ENCODE measurements at places on chromosomes 2 and 18.

- DNase-seq = no peak
Observed at GRCh38 chr2:113219889-113220641, 46.3 kb downstream of the PSD4 start.

DNA sequence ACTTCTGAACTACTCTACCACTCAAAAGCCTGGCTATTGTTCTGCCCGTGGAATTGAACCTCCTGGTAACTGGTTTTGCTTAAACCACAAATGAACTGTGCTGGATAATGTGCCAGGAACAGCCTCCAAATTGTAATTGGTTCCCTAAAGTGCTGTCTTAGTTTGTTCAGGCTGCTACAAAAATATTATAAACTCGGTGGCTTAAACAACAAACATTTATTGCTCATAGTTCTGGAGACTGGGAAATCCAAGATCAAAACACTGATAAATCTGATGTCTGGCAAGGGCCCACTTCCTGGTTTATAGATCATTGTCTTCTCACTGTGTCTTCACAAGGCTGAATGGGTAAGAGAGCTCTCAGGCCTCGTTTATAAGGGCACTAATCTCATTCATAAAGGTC is 149.2 kb upstream of the NCKAP5 start:
- peak; percentile 96 for DNase-seq

DNA sequence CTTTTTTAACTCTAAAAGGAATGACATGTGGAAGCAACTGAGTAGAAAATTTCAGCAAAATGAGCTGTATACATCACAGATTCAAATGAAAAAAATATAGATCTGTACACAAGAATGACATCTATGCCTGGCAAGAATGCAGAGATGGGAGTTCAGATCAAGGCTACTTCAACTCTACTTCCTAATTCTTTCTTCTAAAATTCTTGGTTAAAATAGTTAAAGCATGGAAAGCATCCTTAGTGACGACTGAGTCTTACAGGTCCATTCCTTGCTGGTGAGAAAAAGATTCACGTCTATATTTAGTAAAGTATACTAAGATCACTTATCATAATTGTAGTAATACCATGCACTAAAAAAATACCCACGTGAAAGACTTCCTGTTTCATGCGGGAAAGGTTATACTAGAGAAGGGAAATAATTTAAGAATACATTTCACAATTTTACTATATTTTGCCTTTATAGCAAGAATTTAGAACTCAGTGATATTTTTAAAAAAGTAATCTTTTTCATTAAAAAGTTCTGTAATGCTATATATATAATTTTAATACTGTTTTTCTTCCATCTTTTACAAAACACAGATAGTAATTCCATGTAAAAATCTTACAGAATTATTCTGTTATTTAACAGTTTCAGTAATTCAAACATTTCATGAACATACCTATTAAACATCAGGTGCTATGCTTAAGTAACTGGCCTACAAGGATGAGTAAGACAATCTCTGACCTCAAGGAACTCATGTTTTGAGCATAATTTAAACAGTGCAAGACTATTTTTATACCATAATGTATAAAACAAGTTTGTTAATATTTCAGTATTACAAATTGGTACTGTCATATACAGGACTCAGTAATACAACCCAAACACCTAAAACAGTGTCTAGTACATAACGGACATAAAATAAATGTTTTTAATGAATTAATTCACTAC is 159.6 kb downstream of the BAZ2B start:
- DNase-seq = no peak

DNA sequence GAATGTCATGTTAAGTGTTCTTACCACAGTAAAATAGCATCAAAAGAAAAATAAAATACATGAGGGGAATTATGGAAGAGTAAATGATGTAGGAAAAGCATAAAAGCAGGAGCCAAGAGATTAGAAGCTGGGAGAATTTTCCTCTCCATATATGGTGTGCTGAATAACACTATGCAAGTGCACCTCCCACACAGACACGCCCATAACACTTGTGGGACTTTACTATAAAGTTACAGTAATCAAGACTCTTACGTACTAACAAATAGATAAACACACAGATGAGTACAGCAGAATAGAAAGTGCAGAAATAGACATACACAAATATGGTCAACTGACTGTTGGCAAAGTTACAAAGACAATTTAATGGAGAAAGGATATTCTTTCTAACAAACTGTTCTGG is 16.0 kb upstream of the SPHKAP start:
- DNase-seq = no peak

GRCh38 chr2:8304821-8305766 is 376.8 kb upstream of the ID2 start:
- no peak for DNase-seq

DNA sequence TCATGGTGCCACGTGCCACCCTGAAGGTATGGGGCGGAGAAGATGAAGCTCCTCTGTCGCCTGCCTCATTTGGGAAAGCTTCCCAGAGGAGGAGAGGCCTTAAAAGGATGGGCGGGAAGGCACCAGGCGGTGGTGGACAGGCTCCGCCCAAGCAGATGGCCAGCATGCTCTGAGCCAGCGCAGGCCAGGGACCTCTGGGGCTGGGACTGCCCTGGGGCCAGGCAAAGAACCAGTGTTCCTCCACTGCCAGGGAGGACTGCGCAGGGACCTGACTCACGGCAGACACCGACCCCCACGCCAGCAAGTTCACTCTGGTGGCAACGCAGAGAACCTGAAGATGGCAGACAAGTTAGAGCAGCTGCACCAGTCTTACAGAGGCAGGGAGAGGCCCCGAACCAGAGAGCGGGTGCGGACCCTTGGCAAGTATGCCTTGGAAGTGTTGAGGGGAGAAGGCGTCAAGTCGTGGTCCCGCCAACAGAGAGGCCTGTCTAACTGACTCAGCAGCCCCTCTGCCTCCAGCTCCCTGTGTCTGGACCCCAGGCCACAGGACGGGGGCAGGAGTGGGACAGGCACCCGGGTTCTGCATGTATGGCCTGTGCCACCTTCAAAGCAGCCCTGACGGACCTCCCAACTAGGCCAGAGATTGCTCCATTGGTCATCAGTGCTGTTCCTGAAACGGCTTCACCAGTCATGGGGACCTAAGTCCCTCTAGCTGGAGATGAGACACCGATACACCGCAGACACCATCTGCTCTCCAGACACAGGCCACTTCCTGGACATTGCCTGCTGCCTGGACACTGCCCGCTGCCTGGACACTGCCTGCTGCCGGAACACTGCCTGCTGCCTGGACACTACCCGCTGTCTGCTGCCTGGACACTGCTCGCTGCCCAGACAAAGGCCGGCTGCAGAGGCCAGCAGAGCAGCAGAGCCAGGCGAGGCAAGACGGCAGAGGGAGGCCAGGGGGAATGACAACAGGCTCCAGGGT is 124.7 kb downstream of the HDAC4 start:
- no peak for DNase-seq

DNA sequence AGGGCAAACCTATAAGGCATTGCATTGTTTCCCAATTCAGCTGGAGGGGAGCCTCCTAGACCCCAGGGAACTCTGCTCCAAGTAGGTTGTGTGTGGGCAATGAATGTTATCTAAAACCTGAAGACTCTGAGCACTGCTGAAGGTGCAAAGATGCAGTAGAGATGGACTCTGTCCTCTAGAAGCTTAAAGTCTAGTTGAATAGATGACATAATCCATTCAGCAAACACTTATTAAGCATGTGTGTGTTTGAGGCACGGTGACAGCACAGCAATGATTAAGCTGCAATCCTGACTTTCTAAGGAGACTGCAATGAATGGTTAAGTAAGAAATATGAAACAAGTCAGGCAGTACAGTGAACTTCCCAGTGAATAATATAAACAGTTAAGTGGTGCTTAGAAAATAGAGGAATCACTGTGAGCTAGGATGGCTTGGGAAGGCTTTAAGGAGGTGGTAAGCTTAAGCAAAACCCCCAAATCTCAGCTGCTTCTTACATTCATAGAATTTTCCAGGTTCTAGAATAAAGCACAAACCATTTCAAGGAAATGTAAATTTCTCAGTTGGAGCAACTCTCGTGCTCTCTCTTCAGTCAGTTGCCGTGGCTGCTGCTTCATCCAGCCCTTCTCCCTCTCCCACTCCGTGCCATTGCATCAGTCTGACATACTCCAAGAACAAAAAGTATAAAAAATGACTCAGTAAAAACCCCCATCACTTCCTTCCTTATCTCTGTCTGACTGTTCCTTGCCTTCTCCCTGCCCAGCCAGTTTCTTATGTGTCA is 19.1 kb downstream of the MXD1 start:
- DNase-seq = no peak

DNA sequence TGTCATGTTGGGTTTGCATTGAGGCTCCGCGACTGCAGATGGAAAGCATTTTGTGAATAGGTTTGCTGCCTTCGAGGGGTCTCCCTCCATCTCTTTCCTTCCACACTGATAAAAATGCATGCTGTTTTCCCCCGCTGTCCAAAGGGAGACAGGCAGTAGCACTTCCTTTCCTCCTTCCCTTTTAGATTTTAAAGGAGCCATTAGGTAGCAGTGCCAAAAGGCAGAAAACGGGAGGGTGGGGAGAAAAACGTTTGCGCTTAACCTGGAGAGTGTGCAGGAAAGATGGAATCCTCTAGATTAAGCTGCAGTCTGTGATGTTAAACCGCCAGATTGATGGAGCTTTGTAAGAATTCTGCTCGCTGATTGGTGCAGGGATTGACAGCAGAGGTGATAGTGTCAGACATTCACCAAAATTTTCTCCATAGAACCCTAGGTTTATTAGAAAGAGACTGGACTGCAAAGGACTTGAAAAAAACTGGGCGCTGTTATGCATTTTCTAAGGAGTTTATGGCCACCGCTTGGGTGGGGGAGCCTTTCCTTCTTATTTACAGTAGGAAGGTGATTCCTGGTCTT is 688 bp downstream of the MAPRE2 start:
- no peak for DNase-seq

- no peak for DNase-seq
Observed at GRCh38 chr2:26196683-26197418, 24.0 kb downstream of the GAREM2 start.

DNA sequence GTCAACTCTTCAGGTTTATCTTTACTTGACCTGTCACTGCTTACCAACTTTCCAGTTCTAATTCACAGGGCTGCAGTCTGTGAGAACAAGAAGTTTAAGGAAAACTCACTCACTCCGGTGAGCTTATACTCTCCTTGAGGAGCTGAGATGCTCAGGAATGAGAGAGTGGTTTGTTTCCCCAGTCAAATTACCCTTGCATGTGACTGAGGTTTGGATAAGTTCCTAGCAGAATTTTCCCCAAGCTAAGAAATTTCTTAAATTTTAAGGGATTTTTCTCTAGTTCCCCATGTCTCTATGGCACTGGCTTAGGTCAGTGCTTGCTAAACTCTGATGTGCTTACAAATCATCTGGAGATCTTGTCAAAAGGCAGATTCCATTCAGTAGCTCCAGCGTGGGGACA is 12.8 kb upstream of the CCDC85A start:
- DNase-seq = no peak

DNA sequence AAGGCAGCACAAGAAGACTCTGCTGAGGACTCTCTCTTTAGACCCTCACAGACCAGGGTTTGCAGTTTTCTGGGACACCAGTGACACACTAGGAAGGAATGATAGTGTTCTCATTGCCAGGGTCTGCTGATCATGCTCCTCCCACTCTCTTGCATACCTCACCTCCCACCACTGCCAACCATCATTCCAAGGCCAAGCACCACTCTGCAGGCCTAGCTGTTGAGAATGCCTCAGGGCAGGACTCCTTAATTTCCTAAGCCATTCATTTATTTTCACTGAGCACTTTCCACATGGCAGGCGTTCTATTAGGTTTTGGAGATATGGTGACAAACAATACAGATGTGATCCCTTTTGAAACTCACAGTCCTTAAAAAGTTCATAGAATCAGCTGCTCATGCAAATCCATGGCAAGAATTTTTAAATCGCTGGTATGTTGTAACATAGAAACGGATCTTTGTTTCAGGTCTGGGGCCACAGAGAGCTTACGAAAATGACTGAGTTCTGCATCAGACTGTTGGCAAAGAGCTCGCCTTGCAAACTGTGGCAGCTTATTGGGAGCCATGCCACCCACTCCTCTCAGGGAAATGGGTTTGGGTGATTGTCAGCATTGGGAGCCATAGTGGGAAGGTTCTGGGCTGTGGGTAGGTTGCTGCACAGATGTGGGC is 78.5 kb downstream of the XDH start:
- no peak for DNase-seq

DNA sequence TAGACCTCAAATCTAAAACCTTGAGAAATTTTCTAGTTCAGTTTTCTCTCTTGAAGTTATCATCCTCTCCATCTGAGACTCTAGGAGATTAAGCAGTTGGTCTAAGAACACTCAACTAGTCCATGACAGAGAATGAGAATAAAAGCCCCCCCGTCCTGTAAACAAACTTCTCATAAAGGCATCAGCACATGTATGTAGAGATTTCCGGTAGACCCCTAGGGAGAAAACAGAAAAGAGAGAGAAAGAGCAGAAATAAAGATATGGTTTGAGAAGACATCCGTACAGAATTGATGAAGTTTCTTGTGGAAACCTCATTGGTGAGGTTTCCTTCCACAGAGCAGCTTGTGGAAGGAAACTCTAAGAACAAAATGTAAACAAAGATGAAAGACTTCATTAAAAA is 3.2 kb upstream of the GPR155 start:
- no peak for DNase-seq

DNA sequence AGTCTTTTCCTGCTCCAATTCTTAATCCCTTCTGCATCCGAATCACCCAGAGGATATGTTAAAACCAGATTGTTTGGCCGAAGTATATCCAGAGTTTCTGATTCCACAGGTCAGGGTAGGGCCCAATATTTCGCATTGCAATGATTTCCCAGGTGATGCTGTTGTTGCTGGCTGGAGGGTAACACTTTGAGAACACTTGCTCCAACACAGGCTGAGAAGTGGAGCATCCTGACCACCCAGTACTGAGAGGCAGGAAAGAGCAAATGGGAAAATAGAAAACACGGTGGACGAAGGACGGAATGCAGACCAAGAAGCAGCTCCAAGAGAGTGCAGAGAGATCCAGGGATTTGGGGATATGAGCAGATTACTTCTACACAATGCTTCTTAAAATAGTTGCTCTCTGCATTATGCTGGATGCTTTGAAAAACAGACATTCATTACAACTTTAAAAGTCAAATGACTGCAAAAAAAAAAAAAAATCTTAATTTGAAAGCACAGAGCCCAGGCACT is 362.2 kb upstream of the SLC14A2 start:
- no peak for DNase-seq

DNA sequence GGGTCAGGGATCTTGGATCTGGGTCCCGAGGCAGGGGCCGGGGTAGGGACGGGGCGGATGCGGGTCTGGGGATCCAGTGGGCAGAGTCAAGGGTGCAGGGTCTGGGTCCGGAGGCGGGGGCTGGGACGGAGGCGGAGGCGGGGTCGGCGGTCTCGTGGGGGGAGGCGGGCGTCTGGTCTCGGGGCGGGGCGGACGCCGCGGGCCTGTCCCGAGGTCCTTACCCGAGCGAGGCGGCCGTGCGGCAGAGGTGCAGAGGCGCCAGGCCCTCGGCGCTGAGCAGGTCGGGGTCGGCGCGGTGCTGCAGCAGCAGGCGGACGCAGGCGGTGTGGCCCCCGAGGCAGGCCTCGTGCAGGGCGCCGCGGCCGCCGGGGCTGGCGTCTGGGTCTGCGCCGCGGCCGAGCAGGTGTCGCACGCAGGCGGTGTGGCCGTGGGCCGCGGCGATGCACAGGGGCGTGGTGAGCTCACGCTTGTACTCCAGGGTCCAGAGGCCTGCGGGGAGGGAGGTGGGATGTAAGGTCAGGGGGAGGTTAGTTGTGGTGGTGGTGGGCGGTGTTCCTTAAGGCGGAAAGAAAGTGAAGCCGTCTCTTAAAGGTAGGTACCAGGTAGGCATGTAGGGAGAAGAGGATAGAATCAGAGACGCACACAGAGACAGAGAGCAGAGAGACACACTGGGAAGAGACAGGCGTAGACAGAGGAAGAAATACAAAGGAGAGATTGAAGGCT is 26.6 kb downstream of the ASB18 start:
- no peak for DNase-seq

All from LNCaP clone FGC (cell line).